ENCODE measurements at places on chromosomes 6 and 20. TPM values are rescaled to one million over a fixed set of nuclear protein-coding genes. Genes with fewer than 3 reads are reported as not detected.

Gene SYNGAP1
- total RNA-seq: 2.8 TPM

DNA sequence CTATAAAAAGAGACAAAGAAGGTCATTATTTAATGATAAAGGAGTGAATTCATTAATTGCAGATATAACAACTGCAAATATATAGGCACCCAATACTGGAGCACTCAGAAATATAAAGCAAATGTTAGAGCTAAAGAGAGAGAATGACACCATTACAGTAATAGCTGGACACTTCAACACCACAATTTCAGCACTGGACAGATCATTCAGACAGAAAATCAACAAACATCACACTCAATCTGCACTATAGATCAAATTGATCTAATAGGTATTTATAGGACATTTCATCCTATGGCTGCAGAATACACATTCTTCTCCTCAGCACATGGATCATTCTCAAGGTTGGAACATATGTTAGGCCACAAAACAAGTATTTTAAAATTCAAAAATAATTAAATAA lies 72.7 kb downstream of the MAP7 start:
- DNase-seq: peak; percentile 12

DNA sequence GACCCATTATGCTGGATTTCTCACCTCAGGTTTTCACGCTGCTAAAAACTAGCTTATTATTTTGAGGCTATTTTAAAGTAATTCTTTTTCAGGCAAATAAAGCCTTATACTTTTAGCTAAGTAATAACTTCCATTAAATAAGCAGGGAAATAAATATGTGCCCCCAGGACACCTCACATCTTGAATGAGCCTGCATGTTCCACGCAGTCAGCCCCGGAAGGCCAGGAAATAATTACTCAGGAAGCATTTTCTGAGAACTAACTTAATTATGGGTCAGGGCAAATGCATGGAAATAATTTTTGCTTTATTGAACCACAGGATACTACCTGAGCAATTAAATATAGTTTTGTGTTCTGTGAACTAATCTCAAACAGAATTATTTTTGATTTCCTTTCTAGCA lies 41.1 kb downstream of the STX7 start:
- DNase-seq: no peak

Gene PDE7B
- total RNA-seq: 0.52 TPM

DNA sequence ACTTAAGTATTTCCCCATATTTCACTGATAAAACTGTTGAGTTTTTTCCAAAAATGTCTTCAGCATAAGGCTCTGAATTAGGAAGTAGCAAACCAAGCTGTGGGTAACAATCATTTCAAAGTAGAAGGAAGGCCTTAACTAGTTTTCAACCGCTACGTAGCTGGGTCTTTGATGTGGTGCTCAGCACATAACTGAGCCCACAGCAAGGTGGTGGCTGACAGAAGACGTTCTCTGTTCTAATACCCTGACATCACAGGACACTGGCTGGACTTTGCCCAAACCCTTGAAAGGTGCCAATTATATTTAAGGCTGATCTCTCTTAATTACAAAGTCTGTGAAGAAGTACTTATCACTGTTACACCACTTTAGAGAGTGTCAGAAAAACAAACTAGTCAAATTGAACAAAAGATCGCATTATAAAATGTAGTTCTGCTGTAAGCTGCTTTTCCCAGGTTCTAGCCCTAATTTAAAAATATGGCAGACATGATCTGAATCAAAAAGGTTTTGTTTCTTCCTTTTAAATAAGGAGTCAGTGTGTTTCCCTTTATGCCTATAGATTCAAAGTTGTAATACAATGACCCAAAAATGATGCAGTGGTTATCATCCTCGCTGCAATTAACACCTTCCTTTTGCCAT lies 26.7 kb downstream of the MAN1A1 start:
- DNase-seq: no peak

Gene PRDM1
- 0.67 TPM for total RNA-seq

Gene PEX3
- total RNA-seq: 13.3 TPM

- peak; percentile 92 for DNase-seq
These were observed 6.9 kb downstream of the RIMS4 start for GRCh38 chr20:44803383-44803941.

Gene FAM83B
- not detected for total RNA-seq

Gene GHRH
- not detected for total RNA-seq

- no peak for DNase-seq
These were observed 12.2 kb downstream of the SAYSD1 start for GRCh38 chr6:39102821-39103136.

- no peak for DNase-seq
These were observed 57.2 kb downstream of the RIOK1 start for GRCh38 chr6:7446619-7447325.

GRCh38 chr6:67458265-67458664 lies 1176.8 kb upstream of the ADGRB3 start:
- no peak for DNase-seq

GRCh38 chr6:158417760-158418098 lies 105.5 kb downstream of the TULP4 start:
- peak; percentile 13 for DNase-seq

Gene PTCRA
- not detected for total RNA-seq

Gene TRIM15
- total RNA-seq: not detected

- DNase-seq: no peak
These were observed 4.0 kb downstream of the LY6G6F start for GRCh38 chr6:31710523-31711219.

GRCh38 chr6:5905431-5906339 lies 101.0 kb downstream of the NRN1 start:
- peak; percentile 98 for DNase-seq

Gene CALHM4
- not detected for total RNA-seq

Gene CTCFL
- total RNA-seq: not detected

DNA sequence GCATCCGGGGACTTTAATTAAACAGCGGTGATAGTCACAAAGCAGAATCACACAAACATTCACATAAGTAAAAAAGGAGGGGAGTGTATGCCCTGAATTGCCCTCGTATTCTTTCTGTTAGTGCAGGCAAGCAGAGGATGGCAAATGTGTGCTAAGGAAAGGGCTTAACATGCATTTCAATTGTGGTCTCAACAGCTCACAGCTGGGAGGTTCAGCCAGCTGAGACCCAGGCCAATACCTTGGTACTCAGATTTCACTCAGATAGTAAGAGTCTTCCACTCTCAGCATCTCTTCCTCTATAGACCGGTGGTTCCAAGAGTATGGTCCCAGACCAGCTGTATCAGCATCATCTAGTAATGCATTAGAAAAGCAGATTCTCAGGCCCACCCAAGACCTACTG lies 215.1 kb downstream of the PHACTR1 start:
- DNase-seq: no peak

Gene FNDC11
- 0.75 TPM for total RNA-seq

DNA sequence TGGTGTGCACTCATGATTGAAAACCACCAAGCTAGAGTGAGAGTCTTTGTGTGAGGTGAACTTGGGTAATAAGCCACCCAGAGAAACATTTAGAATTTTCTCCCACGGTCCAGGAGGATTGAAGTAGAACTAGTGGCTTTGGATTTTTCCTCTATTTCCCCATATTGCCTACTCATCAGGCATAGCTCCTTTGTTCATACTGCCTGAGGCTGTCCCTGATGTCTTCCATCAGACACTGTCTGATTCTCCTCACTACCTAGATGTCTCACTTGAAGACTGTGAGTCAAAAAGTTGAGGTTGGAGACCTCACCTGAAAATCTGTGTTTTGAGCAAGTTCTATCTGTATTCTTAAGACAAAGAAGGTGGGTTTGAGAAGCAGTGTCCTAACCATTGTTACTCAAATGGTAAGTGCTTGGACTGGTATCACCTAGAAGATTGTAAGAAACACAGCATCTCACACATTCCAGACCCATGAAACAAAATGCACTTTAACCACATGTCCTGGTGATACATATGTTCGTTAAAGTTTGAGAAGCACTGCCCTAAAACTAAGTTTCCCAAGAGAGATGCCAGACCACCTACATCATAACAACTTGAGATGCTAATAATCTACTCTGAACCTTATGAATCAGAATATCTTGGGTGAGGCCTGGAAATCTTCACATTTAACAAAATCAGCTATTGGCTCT lies 523.4 kb upstream of the BTBD3 start:
- no peak for DNase-seq

- DNase-seq: no peak
These were observed 40.2 kb upstream of the LRFN2 start for GRCh38 chr6:40627316-40627715.

DNA sequence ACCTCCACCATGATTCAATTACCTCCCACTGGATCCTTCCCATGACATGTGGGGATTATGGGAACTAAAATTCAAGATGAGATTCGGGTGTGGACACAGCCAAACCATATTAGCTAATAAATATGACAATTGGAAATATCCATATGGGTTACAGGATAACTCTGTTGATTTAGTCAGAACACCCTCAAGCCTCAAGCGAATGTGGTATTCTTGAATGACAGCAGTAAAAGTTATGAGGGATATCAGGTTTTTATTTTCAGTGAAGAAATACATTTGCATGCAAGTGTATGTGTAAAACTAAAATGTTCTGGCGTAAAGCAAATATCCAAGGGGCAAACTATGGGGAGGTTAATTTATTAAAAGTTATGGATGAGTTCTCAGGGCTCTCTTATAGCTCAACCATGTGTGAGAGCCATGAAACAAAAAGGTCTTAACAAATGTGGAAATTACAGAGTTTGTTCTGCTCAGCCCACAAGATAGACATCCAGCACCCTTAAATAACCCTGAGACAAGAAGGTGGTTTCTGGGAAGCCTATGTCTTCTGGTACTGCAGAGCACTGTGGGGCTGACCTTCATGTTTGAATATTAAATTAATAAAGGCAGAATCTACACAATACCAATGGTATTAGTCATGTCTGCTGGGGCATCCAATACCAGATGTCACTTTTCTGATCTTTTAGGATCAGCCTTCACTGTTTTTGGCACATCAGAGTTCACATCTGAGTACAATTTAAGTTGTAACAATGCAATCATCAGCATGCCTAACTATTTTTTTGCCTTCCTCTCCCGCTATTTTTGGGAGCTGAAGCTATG lies 370.5 kb upstream of the RSPO3 start:
- DNase-seq: no peak

DNA sequence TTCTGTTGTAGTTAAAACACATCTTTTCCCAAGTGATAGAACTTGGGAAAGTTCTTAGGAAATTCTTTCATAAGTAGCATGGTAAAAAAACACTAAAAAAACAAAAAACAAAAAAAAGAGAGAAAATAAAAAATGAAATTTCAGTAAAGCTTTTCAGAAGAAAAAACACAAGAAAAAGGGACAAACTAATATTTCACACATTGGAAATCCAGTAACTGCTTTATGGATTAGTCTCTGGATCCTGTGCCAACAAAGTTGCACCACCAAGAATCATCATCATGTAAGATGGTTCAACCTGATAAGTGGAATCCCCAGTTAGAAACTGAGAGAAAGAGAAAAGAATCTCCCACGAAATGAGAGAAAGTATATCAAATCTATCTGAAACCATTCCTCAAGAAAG lies 144.2 kb downstream of the GMDS start:
- no peak for DNase-seq

- DNase-seq: peak; percentile 38
These were observed 79.8 kb upstream of the CHD6 start for GRCh38 chr20:41697861-41698559.

GRCh38 chr6:23518294-23518693 lies 607.7 kb upstream of the NRSN1 start:
- DNase-seq: no peak

- DNase-seq: no peak
These were observed 379 bp downstream of the CABLES2 start for GRCh38 chr20:62406635-62407176.

Gene RGS17
- 6.7 TPM for total RNA-seq

GRCh38 chr6:134021396-134022122 lies 30.9 kb downstream of the SLC2A12 start:
- no peak for DNase-seq

DNA sequence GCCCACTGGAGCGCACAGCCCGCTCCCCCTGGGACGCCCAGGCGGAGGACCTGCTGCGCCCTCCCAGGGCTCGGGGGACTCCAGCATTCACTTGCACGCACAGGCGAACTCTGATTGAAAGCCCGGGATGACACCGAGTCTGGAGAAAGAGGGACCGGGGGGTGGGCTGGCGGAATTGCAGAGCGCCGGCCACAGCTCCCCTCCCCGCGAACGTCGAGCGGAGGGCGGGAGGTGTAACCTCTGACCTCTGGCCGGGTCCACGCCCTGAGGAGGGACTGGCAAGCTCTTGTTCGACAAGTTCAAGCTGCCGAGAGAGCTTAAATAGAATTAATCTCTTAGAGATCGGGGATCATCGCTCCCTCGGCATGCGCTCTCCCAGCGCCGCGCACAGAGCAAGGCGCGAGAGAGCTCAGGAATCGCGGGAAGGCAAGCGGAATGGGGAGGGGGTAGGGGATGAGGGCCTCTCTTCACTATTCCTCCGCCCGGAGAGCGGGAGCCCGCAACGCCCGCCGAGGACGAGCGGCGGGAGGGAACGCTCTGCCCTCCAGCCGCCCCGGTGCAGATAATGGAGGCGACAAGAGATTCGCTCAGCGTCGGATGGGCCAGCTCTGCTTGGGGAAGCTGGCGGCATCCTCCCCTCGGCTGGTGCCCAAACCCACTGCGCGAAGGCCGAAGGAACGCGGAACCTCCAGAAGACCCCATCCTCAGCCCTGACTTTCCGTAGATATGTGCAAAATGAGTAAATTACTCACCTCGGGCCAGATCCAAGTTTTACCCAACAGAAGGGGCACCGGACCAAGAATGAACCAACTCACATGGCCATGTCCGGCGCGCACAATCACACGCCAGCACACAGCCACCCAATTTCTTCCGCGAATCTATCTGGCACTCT lies 761 bp upstream of the NR2E1 start:
- no peak for DNase-seq

Gene RNF114
- 87.9 TPM for total RNA-seq

GRCh38 chr6:54194067-54194466 lies 82.8 kb downstream of the MLIP start:
- peak; percentile 61 for DNase-seq

Gene MCM3
- 12.0 TPM for total RNA-seq

Gene TCP11
- not detected for total RNA-seq

Gene C6orf58
- not detected for total RNA-seq

Gene RAET1G
- not detected for total RNA-seq

Gene ECT2L
- total RNA-seq: not detected

- DNase-seq: no peak
These were observed 164.2 kb downstream of the ADAT2 start for GRCh38 chr6:143286251-143286795.

Gene MEP1A
- total RNA-seq: not detected

Gene GPR63
- 0.27 TPM for total RNA-seq

DNA sequence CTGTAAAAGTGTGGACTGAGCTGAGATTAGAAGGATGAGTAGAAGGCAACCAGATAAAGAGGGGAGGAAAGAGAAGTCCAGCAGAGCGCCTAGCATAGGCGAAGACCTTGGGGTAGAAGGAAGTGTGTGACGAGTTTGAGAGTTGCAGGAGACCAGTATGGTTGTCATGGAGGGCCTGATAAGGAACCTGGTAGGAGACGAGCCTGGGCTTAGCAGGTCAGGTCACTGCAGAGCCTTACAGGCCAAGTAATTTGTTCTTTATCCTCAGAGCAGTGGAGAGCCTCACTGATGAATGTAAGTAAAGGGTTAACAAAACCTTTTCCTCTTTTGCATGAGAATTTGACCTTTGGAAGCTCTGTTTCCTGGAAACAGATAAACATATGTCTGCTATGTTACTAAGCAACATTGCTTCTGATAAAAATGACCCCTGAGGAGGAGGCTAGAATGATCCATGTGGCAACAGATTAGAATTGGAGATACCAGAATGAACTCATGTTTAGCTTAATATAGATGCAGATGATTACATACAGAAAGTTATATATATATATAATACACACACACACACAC lies 2.9 kb upstream of the TMEM74B start:
- DNase-seq: no peak

GRCh38 chr20:54657268-54657826 lies 182.0 kb downstream of the DOK5 start:
- no peak for DNase-seq

Gene IL20RA
- 6.7 TPM for total RNA-seq

- no peak for DNase-seq
These were observed at the start of gene TPMT for GRCh38 chr6:18154507-18155149. TPMT (minus strand) TSS chr6:18155077; CDS start chr6:18149127, 5,950 bp downstream.

Measured in myocyte (in vitro differentiated cells).